Mammary epithelial cell (primary cell): ENCODE measurements at places on chromosomes 5 and 9. TPM values are rescaled to one million over a fixed set of nuclear protein-coding genes. Genes with fewer than 3 reads are reported as not detected.

DNA sequence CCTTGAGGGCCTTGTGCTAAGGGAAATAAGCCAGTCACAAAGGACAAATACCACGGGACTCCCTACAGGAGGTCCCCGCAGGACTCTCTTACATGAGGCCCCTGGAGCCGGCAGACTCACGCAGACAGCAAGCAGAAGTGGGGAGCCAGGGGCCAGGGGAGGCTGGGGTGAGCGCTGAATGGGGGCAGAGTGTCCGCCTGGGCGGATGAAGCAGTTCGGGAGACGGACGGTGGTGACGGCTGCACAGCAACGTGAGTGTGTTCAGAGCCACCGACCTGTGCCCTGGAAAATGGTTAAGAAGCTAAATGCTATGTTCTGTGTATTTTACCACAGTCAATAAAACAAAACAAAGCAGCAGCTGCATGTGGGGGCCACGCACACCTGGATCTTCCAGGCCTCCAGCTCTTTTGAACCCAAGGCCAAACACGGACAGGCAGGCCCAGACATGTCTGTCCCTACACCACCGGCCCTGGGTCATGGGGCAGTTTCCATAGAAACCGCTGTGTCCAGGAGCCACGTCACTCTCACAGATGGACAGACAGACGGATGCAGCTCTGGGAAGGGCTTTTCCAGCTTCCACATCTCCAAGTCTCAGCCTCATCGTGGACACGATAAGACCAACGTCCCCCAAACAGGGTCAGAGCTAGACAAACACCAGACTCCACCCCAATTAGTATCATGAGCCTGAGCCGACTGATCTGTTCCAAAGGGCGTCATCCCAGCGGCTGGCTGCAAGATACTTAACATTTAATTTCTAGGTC, 103.9 kb downstream of the VAV2 start:
- peak; percentile 56 for DNase-seq

DNA sequence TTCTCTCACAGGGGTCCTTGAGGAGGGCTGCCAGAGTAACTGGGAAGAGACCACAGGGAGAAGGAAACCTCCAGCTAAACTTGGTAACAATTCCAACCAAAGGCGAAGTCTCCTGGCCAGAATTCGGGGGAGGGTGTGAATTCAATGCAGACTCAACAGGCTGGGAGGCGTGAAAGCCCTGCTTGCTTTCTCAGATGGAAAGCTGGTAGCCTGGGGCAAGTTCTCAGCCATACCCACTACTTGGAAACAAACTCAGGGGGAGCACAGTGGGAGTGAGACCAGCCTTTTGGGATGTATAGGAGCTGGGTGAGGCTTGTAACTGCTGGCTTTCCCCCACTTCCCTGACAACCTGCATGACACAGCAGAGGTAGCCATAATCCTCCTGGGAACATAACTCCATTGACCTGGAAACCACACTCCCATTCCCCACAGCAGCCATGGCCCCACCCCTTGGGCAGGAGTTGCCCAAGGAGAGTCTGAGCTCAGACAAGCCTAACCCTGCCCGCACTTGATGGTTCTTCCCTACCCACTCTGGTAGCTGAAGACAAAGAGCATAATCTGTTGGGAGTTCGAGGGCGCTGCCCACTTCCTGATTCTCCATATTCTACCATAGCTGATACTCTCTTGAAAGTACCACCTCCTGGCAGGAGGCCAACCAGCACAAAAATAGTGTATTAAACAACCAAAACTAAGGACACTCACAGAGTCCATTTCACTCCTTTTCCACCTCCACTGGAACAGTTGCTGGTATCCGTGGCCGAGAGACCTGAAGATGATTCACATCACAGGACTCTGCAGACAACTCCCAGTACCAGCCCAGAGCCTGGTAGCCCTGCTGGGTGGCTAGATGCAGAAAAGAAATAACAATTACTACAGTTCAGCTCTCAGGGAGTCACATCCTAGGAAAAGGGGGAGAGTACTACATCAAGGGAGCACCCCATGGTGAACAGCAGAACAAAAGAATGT, 123.8 kb downstream of the FAM170A start:
- DNase-seq: peak; percentile 95

DNA sequence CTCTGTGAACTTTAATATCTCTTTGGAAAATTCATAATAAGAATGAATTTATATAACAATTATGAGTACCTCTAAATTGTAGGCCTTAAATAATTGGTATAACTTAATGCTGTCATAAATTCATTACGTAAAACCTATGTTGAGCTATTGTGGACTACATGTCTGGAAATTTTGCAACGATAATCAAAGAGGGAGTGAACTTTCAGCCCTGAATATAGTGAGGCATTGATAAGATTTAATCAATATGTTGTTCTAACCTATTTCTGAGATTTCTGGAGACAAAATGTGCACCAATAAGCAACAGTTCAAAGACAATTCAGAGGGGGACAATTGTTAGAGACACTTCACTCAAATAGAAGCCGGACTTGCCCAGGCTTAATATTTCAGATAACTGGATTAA, 499.4 kb downstream of the ELAVL2 start:
- no peak for DNase-seq

DNA sequence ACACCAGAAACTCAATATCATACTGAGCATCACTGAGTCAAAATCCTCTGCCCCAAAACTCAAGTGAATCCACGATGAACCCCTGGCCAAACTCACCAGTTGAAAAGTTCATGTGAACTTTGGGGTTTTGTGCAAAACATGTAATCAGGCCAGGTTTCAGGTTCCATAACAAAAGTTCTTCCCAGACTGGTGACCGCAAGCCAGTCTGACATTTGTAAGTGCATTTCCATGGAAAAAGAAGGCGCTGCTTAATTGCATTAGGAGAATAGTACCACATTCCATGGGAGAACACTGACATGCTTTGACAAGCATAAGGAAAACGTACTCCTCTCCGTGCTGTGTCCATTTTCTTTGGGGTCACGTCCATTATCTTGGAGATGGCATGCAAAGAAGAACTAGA, 567.0 kb downstream of the BNC2 start:
- DNase-seq: no peak

DNA sequence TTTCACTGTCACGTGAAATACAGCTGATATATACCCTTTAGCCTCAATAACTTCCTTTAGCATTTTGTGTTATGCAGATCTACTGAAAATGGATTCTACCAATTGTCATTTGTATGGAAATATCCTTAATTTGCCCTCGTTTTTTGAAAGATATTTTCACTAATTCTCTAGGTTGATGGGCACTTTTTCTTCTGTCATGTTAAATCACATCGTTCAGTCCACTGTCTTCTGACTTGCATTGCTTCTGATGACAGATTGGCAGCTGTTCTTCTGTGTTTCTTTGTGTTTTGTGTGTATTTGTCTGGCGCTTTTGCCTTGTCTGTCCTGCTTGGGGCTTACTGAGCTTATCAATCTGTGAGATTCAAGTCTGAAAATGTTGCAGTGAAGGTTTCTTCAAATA, 9.7 kb upstream of the CLPTM1L start:
- DNase-seq: no peak

GRCh38 chr5:104023739-104024138, 461.1 kb upstream of the NUDT12 start:
- no peak for DNase-seq

- DNase-seq: no peak
Observed at GRCh38 chr9:92895812-92896436, 18.1 kb upstream of the ZNF484 start.

- DNase-seq: no peak
Observed at GRCh38 chr5:90571147-90571773, 12.7 kb downstream of the ADGRV1 start.

DNA sequence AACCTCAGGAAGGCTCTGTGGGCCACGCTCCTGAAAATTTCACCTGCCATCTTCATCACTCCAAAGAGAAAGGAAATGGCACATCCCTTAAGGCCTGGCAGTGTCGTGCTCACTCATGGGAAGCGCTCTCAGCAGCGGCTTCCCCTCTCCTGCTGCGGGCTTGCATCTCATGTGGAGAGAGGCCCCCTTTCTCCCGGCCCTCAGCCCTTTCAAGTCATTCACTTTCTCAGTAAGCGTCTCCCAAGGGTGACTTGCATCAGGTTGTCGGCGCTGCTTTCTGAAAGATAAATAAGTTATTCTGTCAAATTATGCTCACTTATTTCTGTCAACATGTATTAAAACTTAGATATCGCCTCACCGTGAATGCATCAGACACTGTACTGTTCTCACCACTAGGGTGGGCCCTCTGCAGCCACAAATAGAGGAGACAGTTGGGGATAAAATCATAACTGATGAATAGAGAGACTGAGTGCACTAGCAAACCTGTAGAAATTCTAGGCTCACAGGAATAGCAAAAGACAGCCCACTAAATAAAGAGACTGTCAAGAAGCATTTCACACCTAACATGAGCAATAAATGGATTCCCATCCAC, 174.6 kb downstream of the RFK start:
- no peak for DNase-seq

GRCh38 chr5:20678814-20679298, 690.9 kb upstream of the CDH18 start:
- DNase-seq: peak; percentile 99

GRCh38 chr5:9474219-9475002, 71.5 kb downstream of the SEMA5A start:
- DNase-seq: no peak

- peak; percentile 45 for DNase-seq
Observed at GRCh38 chr5:66247176-66247960, 103.3 kb downstream of the SREK1 start.

- no peak for DNase-seq
Observed at GRCh38 chr5:86964889-86965288, 302.8 kb upstream of the RASA1 start.

DNA sequence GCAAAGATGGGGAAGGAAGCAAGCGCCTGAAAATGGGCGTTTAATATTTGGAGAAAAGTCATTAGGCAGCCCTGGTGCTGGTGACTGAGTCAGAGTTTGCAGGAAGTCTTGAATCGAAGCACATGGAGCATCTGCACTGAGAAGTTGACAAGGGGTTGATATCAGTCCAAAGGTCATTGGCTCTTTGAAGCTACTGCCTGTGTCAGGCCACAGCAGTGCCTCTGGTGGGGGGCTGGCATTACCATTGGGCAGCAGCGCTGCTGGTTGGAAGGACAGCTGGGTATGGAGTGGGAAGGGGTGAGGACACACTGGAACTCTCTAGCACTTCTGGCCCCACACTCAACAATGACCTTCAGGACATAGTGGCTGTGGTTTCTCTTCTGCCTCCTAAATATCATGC, 150.4 kb upstream of the ERCC6L2 start:
- DNase-seq: no peak

- DNase-seq: peak; percentile 31
Observed at GRCh38 chr5:84255315-84255714, 129.4 kb downstream of the EDIL3 start.

- peak; percentile 55 for DNase-seq
Observed at GRCh38 chr9:89597711-89598362, 7.0 kb upstream of the GADD45G start.

- DNase-seq: no peak
Observed at GRCh38 chr5:110623874-110624273, 102.6 kb downstream of the TMEM232 start.

DNA sequence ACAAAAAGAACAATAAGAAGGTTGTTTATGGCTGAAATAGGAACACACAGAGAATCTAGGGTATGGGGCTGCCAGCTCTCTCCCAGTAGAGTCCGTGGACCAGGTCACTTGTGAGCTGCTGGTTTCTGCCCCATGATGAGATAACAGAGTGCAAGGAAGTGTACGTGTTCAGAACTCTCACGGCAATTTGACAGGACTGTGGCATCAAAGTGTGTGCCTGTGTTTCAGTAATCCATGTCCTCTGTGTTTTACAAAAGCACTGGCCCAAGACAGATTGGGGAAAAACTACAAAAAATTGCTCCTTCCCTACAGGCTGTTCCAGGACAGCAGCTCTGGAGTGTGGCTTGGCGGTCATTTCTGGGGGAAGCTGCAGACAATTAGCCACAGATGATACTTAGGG, 184.6 kb downstream of the AUH start:
- no peak for DNase-seq

DNA sequence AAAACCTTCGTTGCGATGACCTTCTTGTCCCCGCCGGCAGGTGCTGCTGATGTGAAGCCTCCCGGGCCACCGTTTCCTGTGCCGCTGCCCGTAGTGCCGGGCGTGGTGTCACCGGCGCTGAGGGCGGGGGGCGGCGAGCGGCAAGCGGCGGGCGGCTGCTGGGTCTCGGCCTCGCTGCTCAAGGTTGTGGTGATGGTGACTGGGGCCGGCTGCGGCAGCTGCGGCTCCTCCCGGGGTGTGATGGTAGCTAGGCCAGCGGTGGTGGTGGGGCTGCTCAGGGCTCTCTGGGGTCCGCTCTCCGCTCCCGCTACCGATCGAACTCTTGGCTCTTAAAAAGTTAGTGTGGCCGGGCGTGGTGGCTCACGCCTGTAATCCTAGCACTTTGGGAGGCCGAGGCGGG, 36.0 kb upstream of the PTPN3 start:
- DNase-seq: no peak

DNA sequence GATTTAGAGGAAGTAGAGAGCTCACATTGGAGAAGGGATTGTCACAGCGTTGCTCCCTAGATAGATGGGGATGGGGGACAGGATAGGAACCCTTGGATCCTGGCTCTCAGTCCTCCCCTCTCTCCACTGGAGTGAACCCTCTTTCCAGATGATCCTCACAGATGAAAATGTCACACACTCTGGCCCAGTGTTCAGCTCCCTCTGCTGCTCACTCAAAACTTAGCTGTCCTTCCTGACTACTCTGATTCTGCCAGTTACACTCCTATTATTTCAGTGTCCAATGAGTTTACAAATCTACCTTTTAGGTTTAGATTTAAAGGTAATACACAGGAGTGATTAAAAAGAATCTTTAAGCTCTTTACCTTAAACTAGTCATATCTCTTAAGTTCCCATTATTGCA, 5.8 kb upstream of the SPINK7 start:
- DNase-seq: no peak

Gene ARID3C
- 0.17 TPM for total RNA-seq

Gene CYFIP2
- 5.5 TPM for total RNA-seq

Gene CARTPT
- not detected in 2 replicates for total RNA-seq

Gene SLC36A2
- not detected for total RNA-seq

Gene NAIP
- 10.0 TPM for total RNA-seq
